ENCODE measurements at places on chromosomes 7 and 10.

GRCh38 chr7:95525503-95525902 lies 39.8 kb downstream of the ASB4 start:
- no peak for DNase-seq

DNA sequence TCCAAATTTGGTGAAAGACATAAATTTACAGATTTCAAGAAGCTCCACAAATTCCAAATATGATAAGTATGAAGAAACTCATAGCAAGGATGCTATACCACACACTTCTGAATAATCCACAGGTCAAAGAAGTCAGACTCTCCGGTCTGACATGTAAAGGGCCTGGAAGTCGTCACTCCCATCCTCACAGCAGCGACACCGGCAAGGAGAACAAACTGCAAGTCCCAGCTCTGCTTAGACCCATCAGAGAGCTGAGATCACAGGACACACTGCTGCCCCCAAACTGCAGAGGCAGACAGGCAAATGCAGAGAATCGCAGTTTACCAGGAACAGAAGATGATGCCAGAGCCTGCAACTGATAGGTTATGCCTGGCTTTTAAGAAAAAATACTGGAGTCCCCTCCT lies 62.0 kb downstream of the AMZ1 start:
- no peak for DNase-seq

DNA sequence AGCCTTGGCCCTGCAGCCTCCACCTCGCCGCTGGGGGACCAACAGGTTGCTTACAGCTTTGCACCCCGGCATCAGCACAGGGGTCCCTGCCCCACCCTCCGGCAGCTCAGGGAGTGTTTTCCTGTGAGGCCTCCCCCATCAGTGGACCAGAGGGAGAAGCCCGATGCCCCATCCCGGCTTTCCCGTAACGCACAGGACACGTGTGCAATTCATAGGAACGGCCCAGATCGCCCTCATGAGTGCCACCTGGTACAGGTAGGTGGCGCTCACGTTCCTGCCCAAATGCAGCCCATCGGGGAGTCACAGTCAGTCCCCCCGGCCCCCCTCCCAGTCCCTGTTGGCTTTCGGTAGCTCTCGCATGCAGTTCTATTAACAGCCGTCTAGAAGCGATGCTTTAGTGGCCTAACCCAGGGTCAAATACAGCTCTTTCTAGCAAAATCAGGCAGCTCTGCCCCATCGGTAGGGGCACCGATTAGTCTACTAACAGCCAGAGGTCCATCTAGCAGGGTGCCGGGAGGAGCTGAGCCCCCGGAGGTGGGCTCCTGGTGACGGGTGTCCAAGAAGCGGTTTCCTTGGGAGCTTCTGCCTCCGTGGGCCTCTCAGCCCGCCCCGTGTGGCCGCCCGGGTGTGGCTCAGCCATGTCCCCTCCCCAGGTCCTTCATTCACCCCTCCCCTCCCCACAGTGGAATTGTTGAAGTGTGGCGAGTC lies 48.4 kb upstream of the GTF2IRD1 start:
- DNase-seq, result no peak

- DNase-seq, result no peak
Observed at GRCh38 chr7:44066494-44067063, 1.2 kb upstream of the PGAM2 start.

- DNase-seq, result no peak
Observed at GRCh38 chr10:12538491-12538995, 189.2 kb downstream of the CAMK1D start.

- DNase-seq, result no peak
Observed at GRCh38 chr10:29713450-29713849, 78.7 kb upstream of the SVIL start.

- no peak for DNase-seq
Observed at GRCh38 chr10:130998046-130998435, 313.5 kb downstream of the TCERG1L start.

- no peak for DNase-seq
Observed at GRCh38 chr7:43769281-43769680, 10.8 kb downstream of the BLVRA start.

DNA sequence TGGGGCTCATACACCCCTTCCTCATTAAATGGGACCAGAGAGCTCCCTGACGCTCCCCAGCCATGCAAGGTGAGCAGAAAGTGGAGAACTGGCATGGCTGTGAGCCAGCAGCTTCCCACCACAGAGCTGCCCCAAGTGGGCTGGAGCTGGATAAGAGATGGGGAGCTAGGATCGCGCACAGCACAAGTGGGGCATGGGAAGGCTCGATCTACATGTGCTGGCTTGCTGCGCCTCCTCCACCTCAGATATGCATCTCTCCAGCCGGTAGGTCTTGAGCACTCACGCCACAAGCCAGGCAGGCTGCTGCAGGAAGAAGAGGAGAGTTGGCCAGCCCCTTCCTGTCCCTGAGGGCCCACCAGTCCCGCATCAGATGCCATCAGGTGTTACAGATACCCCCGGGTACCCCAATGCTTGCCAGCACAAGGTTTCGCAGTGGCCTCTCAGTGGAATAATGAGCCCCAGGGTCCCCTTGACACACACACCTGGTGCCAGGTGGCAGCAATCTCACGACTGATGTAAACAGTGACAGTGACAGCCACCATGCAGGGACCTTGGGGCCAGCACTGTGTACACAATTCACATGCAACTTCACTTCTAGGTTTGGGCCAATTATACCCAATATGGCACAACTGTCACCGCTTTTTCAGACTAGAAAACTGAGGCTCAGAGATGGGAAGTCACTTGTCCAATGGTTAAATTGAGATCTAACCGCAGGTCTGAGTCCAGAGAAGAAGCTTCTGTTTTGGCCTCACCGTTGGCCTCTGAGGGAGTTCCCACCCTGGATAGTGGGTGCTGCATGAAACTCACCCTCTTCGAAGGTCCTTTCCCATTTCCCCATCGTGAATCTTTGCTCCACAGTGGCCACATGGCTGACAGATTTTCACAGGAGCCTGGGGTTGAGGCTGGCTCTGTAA lies 79.3 kb downstream of the OAT start:
- no peak for DNase-seq

GRCh38 chr7:151428378-151429236 lies 11.3 kb downstream of the CRYGN start:
- DNase-seq, result no peak

DNA sequence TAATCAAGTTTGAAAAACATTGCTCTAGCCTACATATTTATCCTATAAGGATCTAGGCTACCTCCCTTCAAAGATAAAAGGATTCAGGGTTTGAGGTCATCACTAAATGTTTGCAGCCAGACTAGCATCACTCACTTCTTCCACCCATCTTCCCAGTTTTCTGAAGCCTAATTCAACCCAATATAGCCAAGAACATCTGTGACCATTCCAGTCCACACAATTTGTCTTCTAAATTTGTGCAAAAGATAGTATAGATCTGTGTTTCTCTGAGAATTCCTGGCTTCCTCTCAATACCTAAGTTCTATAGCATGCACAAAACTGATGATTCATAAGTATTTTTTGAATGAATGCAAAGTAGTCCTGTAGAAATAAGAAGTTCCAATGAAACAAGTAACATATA lies 103.0 kb upstream of the CDK1 start:
- DNase-seq, result no peak

GRCh38 chr10:123249894-123250293 lies 95.7 kb downstream of the BUB3 start:
- DNase-seq, result no peak

DNA sequence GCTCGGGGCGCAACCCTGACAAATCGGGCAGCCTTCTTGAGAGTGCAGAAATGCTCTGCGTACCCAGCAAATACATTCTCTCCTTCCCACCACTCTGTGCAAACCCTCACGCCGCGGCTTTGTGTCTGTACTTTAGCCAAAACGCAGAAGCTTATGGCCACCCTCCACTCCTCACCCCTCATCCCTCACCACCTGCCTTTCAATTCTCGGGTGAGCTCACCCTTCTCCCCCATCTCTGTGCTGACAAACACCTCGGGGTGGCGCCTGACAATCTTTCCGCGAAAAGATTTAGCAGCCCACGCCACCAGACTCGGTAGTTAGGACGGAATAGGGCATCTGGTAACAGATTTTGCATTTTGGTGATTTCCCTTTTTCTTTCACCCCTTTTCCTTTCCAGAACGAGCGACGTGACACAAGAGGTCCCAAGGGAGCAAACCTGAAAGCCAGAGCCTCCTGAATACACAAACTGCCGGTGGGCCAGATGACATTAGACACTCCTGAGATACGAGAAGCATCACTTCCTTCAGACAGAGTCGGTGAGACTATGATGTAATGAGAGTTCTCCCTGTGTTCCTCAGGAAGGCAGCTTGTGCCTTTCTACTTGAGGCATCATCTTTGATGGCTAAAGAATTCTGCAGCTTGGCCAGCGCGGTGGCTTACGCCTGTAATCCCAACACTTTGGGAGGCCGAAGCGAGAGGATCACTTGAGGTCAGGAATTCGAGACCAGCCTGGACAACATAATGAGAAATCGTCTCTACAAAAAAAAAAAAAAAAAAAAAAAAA lies 671 bp upstream of the ATAD1 start:
- peak; percentile 71 for DNase-seq

DNA sequence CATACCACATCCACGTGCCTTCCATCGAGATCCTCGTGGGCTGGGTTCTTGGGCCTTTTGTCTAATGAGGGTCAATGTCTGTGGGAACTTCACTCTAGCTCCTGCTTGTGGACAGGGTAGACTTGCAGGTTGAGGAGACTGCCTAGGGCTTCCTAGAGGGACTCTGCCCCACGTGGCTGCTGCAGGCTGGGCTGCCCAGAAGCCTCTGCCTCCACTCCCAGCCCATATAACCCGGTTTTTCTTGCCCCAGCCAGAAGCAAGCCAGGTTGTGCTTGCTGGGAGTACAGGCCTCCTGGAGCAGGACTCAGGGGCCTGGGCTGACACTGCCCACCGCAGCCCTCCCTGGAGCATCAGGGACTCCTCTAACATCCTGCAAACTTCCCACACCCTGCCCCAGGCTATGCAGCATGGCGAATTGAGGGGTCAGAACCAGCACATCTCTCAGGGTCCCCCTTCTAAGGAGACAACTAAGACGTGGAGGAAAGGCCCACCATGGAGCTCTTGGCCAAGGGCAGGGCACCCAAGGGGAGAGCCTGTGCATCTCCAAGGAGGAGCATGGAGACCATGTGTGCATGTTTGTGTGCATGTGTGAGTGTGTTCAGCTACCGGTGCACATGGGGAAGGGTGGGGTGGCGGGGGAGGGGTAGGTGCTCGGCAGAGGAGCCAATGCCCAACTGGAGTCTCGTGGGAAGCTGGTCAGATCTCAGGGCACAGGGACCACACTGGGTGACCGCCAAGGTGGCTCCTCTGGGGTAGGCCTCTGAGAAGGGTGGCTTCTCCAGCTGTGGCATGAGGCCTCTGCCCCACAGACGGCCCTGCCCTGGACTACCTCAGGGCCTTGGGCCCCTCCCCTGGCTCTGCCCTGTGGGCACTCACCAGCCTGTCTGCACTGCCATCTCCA lies 62.6 kb downstream of the RASGEF1A start:
- no peak for DNase-seq

Data from CD8-positive, alpha-beta memory T cell (primary cell).